ENCODE measurements at places on chromosomes 1 and 21.

DNA sequence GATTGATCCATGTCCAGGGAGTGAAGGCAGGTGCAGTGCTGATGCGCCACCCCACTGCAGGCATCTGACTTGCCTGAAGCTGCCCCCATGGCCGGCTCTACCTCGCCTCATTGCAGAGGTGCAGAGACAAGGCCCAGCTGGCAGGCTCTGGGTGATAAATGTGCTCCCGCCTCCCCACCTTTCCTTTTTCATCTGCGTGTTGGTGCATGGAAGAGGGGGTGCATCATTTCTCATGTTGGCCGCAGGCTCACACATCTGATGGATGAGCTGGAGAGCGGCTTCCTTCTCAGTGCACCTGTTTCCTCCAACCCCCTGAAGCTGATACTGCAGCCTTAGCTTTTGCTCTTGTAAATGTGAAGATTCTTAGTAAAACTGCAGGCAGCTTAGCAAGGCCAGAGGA is 306.0 kb upstream of the KAZN start:
- H3K36me3 ChIP-seq = no peaks in the 10 kb centered on the region
- peaks cover 14% of the 10 kb centered on the region for H3K27me3 ChIP-seq
- H3K4me3 ChIP-seq = no peak overlapping the region
- DNase-seq = no peak
- H3K4me1 ChIP-seq = no peaks in the 10 kb centered on the region
- no peak overlapping the region for H3K27ac ChIP-seq

DNA sequence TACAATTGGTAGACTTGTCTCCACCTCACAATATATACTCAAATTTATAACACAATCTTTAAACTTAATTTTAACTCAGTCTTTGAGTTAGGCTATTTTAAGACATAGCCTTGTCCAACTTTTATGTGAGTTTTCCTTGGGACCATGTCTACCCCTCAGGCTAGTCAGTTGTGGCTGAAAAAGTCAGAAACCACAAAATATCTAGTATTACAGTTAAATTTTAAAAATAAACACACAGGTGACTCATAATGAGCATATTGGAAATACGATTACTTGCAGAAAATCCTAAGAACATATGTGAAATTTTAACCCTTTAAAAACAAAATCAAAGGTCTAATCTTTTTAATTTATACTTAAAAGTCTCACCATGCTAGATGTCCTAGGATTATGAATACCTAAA is 4.8 kb upstream of the ASB17 start:
- H3K4me1 ChIP-seq = no peaks in the 10 kb centered on the region
- DNase-seq = no peak
- H3K4me3 ChIP-seq = no peak overlapping the region
- no peaks in the 10 kb centered on the region for H3K27me3 ChIP-seq
- no peaks in the 10 kb centered on the region for H3K36me3 ChIP-seq

- H3K36me3 ChIP-seq = no peaks in the 10 kb centered on the region
- H3K27me3 ChIP-seq = no peaks in the 10 kb centered on the region
- no peaks in the 10 kb centered on the region for H3K4me1 ChIP-seq
- no peak overlapping the region for H3K4me3 ChIP-seq
These were observed 12.1 kb upstream of the AIM2 start for GRCh38 chr1:159088546-159089183.

DNA sequence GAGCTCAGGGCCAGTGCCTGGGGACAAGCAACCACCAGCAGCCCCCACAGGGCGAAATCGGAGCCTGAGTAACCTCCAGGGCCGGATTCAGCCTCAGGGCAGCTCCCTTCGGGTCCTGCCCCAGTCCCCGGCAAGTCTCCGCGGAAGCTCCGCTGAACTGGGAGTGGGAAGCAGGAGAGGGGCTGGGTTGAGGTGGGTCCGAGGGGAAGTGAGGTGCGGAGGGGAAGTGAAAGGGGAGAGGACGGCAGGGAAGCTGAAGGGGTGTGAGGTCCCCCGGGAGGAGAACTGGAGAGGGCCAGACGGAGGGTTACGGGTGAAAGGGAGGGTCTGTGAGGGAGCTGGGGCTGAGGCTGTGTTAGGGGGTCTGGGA is 560 bp downstream of the PADI2 start:
- no peaks in the 10 kb centered on the region for H3K36me3 ChIP-seq
- peak overlapping the region; percentile 27 for H3K4me3 ChIP-seq

DNA sequence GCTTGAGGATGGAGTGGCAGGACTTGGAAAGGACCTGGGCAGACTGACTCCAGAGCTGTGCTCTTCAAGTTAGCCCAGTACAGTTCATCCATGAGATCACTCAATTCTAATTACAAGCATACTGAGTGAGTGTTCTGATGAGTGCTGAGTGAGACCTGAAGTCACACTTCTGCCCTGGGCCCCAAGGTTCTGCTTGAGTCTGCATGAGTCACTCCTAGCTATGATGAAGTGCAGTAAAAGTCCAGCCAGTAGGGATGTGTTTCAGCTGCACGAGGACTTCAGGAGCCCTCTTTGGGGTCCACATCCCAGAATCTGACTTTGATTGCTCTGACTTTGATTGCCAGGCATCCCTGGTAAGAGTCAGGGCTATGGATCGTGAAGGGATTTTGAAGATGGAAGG is 35.8 kb downstream of the PLEKHA6 start:
- no peak overlapping the region for H3K4me3 ChIP-seq
- no peak for DNase-seq
- no peak overlapping the region for H3K27ac ChIP-seq

- DNase-seq = no peak
- no peak overlapping the region for H3K4me3 ChIP-seq
- no peak overlapping the region for H3K27ac ChIP-seq
- no peaks in the 10 kb centered on the region for H3K27me3 ChIP-seq
- H3K4me1 ChIP-seq = no peaks in the 10 kb centered on the region
These were observed 81.5 kb upstream of the UBE2U start for GRCh38 chr1:64121766-64122385.

DNA sequence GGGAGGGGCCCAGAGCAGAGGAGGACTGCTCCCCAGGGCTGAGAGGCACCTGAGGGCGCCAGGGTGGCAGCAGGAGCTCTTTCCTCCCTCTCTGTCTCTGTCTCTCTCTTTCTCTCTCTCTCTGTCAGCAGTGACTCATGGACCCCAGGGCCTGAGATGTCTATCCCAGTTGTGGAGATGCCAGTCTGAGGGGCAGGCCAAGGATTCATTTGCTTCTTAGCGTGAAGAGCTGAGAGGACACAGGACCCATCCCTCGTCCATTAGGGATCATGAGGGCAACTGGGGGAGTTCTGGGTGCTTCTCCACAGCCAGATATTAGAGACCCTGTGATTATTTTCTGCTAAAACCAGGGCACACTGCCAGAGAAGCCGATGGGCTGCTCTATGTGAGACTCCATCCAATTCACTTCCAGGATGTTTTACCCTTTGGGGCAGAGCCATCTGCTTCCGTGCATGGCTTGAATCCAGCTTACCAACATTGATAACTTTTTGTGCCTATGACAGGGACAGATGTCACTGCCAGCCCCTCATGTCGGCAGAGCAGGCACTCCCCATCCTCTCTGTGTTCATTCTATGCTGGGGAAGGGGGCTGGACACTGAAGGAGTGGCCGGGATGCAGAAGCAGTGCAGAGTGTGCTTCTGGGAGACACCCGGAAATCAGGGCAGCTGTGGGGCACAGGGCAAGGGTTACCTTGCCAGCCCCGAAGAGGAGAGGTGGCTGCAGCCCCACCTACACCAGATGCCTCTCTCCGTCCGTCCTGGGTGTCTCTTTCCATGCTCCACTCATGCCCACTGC is 4.1 kb upstream of the PCBP3 start:
- H3K4me3 ChIP-seq = no peak overlapping the region
- H3K27me3 ChIP-seq = peaks cover 39% of the 10 kb centered on the region
- no peak for DNase-seq
- no peak overlapping the region for H3K27ac ChIP-seq
- H3K4me1 ChIP-seq = peaks cover 3% of the 10 kb centered on the region
- H3K36me3 ChIP-seq = no peaks in the 10 kb centered on the region

- no peak for DNase-seq
- H3K27ac ChIP-seq = no peak overlapping the region
- H3K4me1 ChIP-seq = no peaks in the 10 kb centered on the region
- H3K36me3 ChIP-seq = no peaks in the 10 kb centered on the region
These were observed 94.8 kb downstream of the DAB1 start for GRCh38 chr1:57329001-57329527.

GRCh38 chr1:12604114-12604874 is 13.7 kb downstream of the DHRS3 start:
- H3K27ac ChIP-seq = no peak overlapping the region
- H3K4me1 ChIP-seq = peaks cover 23% of the 10 kb centered on the region
- no peak for DNase-seq
- H3K4me3 ChIP-seq = peak overlapping the region; percentile 12
- H3K36me3 ChIP-seq = no peaks in the 10 kb centered on the region
- H3K27me3 ChIP-seq = peaks cover 2% of the 10 kb centered on the region

GRCh38 chr1:161407451-161407985 is 39.8 kb upstream of the CFAP126 start:
- no peaks in the 10 kb centered on the region for H3K36me3 ChIP-seq
- no peak for DNase-seq
- H3K27me3 ChIP-seq = peaks cover 32% of the 10 kb centered on the region
- H3K27ac ChIP-seq = no peak overlapping the region
- H3K4me1 ChIP-seq = peaks cover 7% of the 10 kb centered on the region

GRCh38 chr1:207328004-207328403 is 6.5 kb downstream of the CD55 start:
- H3K27me3 ChIP-seq = no peaks in the 10 kb centered on the region
- H3K36me3 ChIP-seq = peaks cover 6% of the 10 kb centered on the region
- no peaks in the 10 kb centered on the region for H3K4me1 ChIP-seq
- no peak overlapping the region for H3K4me3 ChIP-seq
- H3K27ac ChIP-seq = no peak overlapping the region

DNA sequence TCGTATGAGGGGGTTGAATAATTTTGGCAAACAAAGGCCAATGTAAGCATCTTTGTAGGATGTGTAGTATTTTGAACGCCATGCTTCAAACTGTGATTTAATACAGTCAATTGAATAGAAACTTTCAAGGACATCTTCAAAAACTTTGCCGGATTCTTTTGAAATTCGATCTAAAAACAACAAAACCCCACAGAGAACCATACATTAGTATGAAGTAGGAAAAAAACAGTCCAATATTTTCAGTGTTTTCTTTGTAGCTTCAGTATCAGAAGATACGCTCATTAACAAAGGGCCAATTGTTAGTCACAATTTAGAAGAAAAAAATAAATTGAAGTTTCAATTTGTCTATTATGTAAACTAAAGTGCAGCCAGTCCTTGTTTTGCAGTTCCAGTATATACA is 20.7 kb upstream of the SYNJ1 start:
- H3K27ac ChIP-seq = no peak overlapping the region
- DNase-seq = no peak
- peaks cover 4% of the 10 kb centered on the region for H3K4me1 ChIP-seq
- peaks cover 33% of the 10 kb centered on the region for H3K36me3 ChIP-seq
- no peak overlapping the region for H3K4me3 ChIP-seq

GRCh38 chr21:41926807-41927171 is 27.0 kb downstream of the C2CD2 start:
- H3K27ac ChIP-seq = no peak overlapping the region
- no peak for DNase-seq
- H3K27me3 ChIP-seq = peaks cover 2% of the 10 kb centered on the region

GRCh38 chr21:39359382-39359781 is 10.5 kb upstream of the HMGN1 start:
- no peaks in the 10 kb centered on the region for H3K36me3 ChIP-seq
- peaks cover 14% of the 10 kb centered on the region for H3K4me1 ChIP-seq

DNA sequence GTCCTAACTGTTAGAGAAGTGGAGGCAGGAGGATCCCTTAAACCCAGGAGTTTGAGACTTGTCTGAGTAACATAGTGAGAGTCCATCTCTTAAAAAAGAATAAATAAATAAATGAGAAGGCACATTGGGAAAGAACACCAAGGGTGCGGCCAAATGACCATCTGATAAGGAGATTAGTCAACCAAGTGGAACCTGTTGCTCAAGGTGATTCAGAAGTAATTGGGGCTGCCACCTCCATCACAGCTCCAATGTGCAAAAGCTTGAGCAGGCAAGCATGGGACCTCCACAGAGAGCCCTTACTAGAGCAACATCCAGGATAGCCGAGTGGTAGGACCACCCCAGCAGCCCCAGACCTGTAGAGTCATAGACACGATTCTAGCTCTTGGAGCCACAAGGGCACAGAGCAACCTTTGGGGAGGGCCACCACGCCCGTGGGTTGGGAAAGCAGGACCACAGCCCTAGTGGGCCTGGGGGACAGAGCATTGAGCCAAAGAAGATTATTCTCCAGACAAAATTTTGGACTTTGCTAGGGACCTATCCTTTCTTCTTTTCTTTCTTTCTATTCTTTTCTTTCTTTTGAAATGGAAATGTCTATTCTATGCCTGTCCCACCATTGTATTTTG is 40.9 kb downstream of the KCNK1 start:
- no peak for DNase-seq
- no peak overlapping the region for H3K27ac ChIP-seq
- no peak overlapping the region for H3K4me3 ChIP-seq
- H3K4me1 ChIP-seq = no peaks in the 10 kb centered on the region
- H3K27me3 ChIP-seq = peaks cover 9% of the 10 kb centered on the region
- no peaks in the 10 kb centered on the region for H3K36me3 ChIP-seq

GRCh38 chr1:76160225-76160624 is 85.7 kb downstream of the ST6GALNAC3 start:
- no peaks in the 10 kb centered on the region for H3K27me3 ChIP-seq
- no peak overlapping the region for H3K4me3 ChIP-seq
- H3K4me1 ChIP-seq = peaks cover 17% of the 10 kb centered on the region

GRCh38 chr21:44872323-44872648 is 1.2 kb downstream of the PTTG1IP start:
- no peak for DNase-seq
- H3K4me1 ChIP-seq = peaks cover 54% of the 10 kb centered on the region
- no peaks in the 10 kb centered on the region for H3K36me3 ChIP-seq
- H3K27me3 ChIP-seq = peaks cover 36% of the 10 kb centered on the region
- peak overlapping the region; percentile 92 for H3K27ac ChIP-seq
- peak overlapping the region; percentile 96 for H3K4me3 ChIP-seq

GRCh38 chr1:226946285-226946684 is 6.2 kb downstream of the COQ8A start:
- peaks cover 3% of the 10 kb centered on the region for H3K36me3 ChIP-seq
- no peak overlapping the region for H3K4me3 ChIP-seq
- H3K27me3 ChIP-seq = no peaks in the 10 kb centered on the region
- H3K4me1 ChIP-seq = peaks cover 7% of the 10 kb centered on the region
- H3K27ac ChIP-seq = no peak overlapping the region
- no peak for DNase-seq
